Pancreas (tissue), 10 donors: ENCODE measurements at places on chromosomes 4 and X. TPM values are rescaled to one million over a fixed set of nuclear protein-coding genes. Genes with fewer than 3 reads are reported as not detected.

DNA sequence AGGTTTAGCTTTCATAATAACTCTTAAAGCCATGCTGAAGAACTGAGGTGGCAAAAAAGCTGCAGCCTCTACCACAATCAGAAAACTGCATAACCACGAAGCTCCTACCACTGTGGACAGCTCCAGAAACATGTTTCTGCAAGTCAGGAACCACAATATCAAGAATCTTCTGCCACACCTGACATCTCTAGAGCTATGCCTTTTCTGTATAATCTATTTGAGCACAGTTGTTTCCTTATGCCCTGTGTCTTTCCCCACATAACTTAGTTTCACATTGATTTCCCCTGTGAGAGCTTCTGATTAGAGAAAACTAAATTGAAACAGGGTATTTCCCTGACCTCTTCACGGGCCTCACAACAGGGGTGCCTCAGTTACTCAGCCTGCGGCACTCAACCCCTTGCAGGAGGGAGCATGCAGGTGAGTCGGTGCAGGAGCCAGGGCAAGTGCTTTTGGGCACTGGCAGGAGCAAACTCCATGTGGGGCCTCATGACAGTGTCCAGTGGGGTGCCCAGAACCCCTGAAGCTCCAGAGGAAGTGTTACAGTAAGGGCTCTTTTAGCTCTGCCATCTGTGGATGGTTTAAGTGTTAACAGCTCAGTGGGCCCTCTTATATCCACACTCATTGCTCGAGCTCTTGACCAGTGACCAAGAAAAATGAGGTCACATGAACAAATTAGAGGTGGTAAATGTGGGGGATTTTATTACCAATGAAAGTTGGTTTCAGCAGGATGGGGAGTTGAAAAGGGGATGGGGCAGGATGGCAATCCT, 132.8 kb upstream of the BMP3 start:
- H3K4me1 ChIP-seq, result no peaks in the 10 kb centered on the region
- no peaks in the 10 kb centered on the region for H3K27me3 ChIP-seq
- no peak for DNase-seq
- H3K4me3 ChIP-seq, result no peak overlapping the region

DNA sequence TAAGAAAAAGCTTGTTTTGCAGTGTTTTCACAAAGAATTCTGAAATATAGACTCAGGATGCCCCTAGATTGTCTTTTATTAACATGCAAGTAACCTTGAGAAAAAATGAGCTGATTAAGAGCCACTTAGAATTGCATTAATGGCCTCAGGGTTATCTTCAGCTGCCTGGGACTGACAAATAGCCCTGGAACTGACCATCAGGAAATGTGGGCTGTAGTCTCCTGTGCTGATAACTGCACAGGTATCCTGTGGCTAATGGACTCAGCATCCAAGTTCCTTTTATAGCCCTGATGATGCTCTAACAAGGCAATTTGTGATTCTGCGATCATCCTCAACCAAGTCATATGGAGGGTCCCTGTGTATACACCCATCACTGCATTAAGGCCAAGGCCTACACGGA, 17.0 kb downstream of the CA5B start:
- H3K4me1 ChIP-seq, result no peaks in the 10 kb centered on the region
- H3K27me3 ChIP-seq, result no peaks in the 10 kb centered on the region
- H3K4me3 ChIP-seq, result no peak overlapping the region
- no peak overlapping the region for H3K27ac ChIP-seq

- no peaks in the 10 kb centered on the region for H3K27me3 ChIP-seq
- no peaks in the 10 kb centered on the region for H3K4me1 ChIP-seq
- peak; percentile 15 for DNase-seq
- no peaks in the 10 kb centered on the region for H3K36me3 ChIP-seq
- H3K4me3 ChIP-seq, result no peak overlapping the region
- H3K27ac ChIP-seq, result no peak overlapping the region
Measured at GRCh38 chr4:158938220-158939044, 164.4 kb upstream of the RAPGEF2 start.

- peaks cover 23% of the 10 kb centered on the region for H3K4me1 ChIP-seq
- peak; percentile 78 for DNase-seq
- H3K36me3 ChIP-seq, result no peaks in the 10 kb centered on the region
- peak overlapping the region; percentile 93 for H3K27ac ChIP-seq
- peak overlapping the region; percentile 80 for H3K4me3 ChIP-seq
Measured at GRCh38 chr4:25863347-25863784, 578 bp upstream of the SEL1L3 start.

DNA sequence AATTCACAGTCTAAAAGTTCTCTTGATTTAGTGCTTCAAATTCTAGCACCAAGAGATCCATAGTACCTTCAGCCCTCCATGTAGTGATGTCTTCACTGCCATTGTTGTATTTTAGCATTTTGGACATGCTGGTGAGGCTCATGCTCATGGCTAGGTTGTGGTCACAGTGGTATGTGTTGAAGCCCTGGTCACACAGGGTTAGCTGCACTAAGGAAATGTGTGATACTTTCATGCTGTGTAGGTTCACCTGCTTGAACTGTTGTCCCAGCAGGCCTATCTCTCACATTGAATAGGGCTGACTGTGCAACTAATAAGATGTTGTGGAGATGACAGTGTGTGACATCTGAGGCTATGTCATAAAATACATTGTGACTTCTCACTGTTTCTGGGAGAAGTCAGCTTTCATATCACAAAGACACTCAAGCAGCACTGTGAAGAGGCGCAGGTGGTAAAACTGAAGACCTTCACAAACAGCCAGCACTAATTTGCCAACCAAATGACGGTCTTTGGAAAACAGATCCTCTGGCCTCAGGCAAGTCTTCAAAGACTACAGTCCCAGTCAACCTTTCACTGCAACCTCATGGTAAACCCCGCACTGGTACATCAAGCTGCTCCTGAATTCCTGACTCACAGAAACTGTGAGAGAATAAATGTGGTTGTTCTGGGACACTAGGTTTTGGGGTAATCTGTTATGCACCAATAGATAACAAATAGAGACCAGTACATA, 17.4 kb upstream of the ADH4 start:
- no peak overlapping the region for H3K4me3 ChIP-seq
- DNase-seq, result no peak
- H3K27me3 ChIP-seq, result no peaks in the 10 kb centered on the region
- H3K27ac ChIP-seq, result no peak overlapping the region

DNA sequence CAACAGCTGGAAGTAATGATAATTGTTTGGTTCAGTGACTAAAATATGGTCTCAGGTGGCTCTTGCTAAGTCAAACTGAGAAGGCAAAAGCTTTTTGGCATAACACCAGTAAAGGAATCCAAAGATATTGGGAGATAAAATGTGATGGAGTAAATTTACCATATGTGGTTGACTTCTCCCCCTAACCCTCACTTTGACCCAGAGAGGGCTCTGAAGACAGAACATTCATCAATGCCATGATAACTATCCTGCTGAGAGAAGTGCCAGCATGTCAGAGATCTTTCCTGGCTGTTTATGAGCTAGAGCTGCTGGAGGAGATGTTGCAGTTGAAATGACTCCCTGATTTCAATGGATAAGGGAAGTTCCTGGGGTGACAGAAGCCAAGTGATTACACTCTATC, 213.4 kb downstream of the SPCS3 start:
- H3K27me3 ChIP-seq, result peaks cover 4% of the 10 kb centered on the region
- H3K27ac ChIP-seq, result no peak overlapping the region
- no peaks in the 10 kb centered on the region for H3K36me3 ChIP-seq
- no peaks in the 10 kb centered on the region for H3K4me1 ChIP-seq
- H3K4me3 ChIP-seq, result no peak overlapping the region

DNA sequence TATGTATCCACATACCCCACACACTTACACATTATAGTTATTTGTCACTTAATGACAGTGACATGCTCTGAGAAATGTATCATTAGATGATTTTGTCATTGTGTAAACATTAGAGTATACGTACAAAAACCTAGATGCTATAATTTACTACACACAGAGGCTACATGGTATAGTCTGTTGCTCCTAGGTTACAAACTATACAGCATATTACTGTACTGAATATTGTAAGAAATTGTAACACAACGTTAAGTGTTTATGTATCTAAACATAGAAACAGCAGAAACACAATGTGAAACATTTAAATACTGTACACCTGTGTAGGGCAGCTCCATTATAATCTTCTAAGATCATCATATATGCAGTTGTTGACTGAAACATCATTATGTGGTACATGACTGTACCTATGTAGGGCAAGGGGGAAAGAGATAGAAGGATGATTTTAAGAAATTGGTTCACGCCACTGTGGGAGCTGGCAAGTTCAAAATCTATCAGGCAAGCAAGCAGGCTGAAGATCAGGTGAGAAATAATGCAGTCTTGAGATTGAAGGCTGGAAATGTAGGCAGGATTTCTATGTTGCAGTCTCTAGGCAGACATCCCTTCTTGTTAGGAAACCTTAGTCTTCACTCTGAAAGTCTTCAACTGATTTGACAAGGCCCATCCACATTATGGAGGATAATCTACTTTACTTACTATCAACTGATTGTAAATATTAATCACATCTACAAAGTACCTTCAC, 78.0 kb upstream of the CPEB2 start:
- no peaks in the 10 kb centered on the region for H3K4me1 ChIP-seq
- no peaks in the 10 kb centered on the region for H3K36me3 ChIP-seq
- no peak for DNase-seq
- no peaks in the 10 kb centered on the region for H3K27me3 ChIP-seq

- H3K4me3 ChIP-seq, result peak within 1 kb of the TSS; percentile 41
- H3K4me1 ChIP-seq, result no peaks in the 10 kb centered on the region
- H3K27ac ChIP-seq, result no peak within 1 kb of the TSS
- H3K36me3 ChIP-seq, result no peaks in the 10 kb centered on the region
- DNase-seq, result peak; percentile 33
- no peaks in the 10 kb centered on the region for H3K27me3 ChIP-seq
Measured at GRCh38 chrX:46573331-46573891, at the start of gene CHST7. Gene CHST7 (plus strand): TSS chrX:46573765. CDS start chrX:46573932, 167 bp downstream.

- no peaks in the 10 kb centered on the region for H3K4me1 ChIP-seq
- H3K27me3 ChIP-seq, result no peaks in the 10 kb centered on the region
- no peak overlapping the region for H3K27ac ChIP-seq
- H3K36me3 ChIP-seq, result no peaks in the 10 kb centered on the region
Measured at GRCh38 chr4:135268369-135268768, 1066.8 kb upstream of the PABPC4L start.

- H3K36me3 ChIP-seq, result no peaks in the 10 kb centered on the region
- H3K27ac ChIP-seq, result no peak overlapping the region
- no peaks in the 10 kb centered on the region for H3K27me3 ChIP-seq
- DNase-seq, result no peak
- no peaks in the 10 kb centered on the region for H3K4me1 ChIP-seq
Measured at GRCh38 chrX:101265869-101266428, 25.2 kb downstream of the TAF7L start.

- H3K36me3 ChIP-seq, result no peaks in the 10 kb centered on the region
- no peak overlapping the region for H3K4me3 ChIP-seq
- peaks cover 30% of the 10 kb centered on the region for H3K4me1 ChIP-seq
- no peak for DNase-seq
Measured at GRCh38 chr4:184812651-184813181, 13.1 kb downstream of the ACSL1 start.

GRCh38 chr4:108751321-108751720, 11.5 kb downstream of the ETNPPL start:
- no peak overlapping the region for H3K4me3 ChIP-seq
- H3K4me1 ChIP-seq, result no peaks in the 10 kb centered on the region
- no peaks in the 10 kb centered on the region for H3K36me3 ChIP-seq
- H3K27ac ChIP-seq, result no peak overlapping the region
- no peaks in the 10 kb centered on the region for H3K27me3 ChIP-seq

DNA sequence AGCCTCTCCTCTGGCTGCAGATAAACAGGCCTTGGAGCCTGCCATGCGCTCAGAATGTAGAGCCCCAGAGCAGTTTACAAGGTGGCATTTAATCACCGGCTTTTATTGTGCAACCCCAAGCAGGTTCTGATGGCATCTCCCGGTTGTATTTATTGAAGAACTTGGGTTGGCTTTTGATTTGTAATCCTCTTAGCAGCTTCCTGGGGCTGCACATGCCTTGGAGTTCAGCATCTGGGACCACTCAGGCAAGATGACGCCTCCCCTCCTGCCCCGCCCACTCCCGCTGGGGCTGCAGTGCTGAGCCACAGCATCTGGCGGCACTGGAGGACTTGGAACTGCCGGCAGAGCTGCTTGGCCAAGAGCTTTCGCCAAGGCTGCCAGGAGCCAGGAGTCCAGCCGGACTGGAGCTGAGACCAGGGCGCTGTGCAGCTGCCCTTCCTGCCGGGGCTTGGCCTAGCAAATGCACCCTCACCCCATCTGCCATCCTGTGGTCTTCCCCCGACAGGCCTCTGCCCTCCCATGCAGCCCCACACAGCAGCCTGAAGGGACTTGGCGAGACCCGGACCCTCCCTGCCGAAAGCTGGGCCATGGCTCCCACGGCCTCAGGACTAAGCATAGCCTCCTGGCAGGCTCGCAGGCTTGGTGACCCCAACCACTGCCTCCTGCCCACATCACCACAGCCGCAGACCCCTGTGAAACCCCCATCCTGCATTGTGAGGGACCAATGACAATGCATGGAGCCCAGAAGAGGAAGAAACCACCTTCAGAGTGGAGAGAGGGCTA, 5.4 kb downstream of the HTRA3 start:
- peaks cover 3% of the 10 kb centered on the region for H3K27me3 ChIP-seq
- no peak overlapping the region for H3K27ac ChIP-seq
- no peak for DNase-seq
- H3K4me1 ChIP-seq, result no peaks in the 10 kb centered on the region
- H3K4me3 ChIP-seq, result no peak overlapping the region
- H3K36me3 ChIP-seq, result no peaks in the 10 kb centered on the region

DNA sequence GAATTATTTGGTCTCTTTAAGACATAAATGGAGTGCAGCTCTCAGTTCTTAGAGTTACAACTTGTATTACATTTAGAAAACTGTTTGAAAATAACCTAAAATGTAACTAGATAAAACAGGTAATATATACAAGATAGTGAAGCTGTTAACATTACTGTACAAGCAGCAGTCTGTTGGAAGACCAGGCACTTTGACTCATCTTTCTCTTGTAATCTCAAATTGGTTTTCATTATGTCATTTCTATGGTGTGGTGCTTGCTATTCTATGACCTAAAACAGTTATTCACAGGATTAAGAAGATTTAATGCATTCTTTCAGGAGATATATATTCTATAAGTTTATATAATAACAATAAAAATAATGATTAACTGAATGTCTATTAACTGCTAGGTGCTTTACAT, 282.5 kb upstream of the PITX2 start:
- no peak overlapping the region for H3K27ac ChIP-seq
- H3K4me1 ChIP-seq, result no peaks in the 10 kb centered on the region
- DNase-seq, result no peak
- no peak overlapping the region for H3K4me3 ChIP-seq
- H3K36me3 ChIP-seq, result no peaks in the 10 kb centered on the region

Gene FOXR2
- total RNA-seq, result not detected

Gene SOX3
- total RNA-seq, result 0.06 TPM

Gene CFI
- total RNA-seq, result 13.0 TPM

Gene RGN
- 11.2 TPM for total RNA-seq

Gene CLDN24
- not detected for total RNA-seq

Gene PNMA3
- 0.19 TPM for total RNA-seq

Gene IQSEC2
- total RNA-seq, result 11.0 TPM

Gene UGT2B15
- 41.7 TPM for total RNA-seq

Gene FGFBP1
- total RNA-seq, result 0.24 TPM

Gene SPATA18
- total RNA-seq, result 3.0 TPM
